ENCODE measurements at places on chromosomes 12 and 14. TPM values are rescaled to one million over a fixed set of nuclear protein-coding genes. Genes with fewer than 3 reads are reported as not detected.

GRCh38 chr14:50647753-50648152, 20.4 kb downstream of the SAV1 start:
- DNase-seq: no peak
- H3K4me1 ChIP-seq: peaks cover 17% of the 10 kb centered on the region
- no peaks in the 10 kb centered on the region for H3K36me3 ChIP-seq
- H3K27ac ChIP-seq: no peak overlapping the region
- no peaks in the 10 kb centered on the region for H3K27me3 ChIP-seq
- H3K4me3 ChIP-seq: no peak overlapping the region

The SOAT2 gene
- total RNA-seq: 0.19 TPM

DNA sequence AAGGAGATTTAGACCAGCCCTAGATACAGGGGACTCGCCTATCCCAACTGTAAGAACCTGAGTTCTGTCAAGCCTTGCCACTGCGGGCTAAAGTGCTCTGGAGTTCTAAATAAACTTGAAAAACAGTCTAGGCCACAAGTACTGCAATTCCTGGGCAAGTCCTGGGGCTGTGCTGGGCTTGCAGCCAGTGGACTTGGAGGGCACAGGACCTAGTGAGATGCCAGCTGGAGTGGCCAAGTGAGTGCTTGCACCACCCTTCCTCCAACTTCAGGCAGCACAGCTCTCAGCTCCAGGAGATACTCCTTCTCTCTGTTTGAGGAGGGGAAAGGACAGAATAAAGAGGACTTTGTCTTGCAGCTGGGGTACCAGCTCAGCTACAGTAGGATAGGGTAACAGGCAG, 307.6 kb upstream of the FBXO33 start:
- no peaks in the 10 kb centered on the region for H3K27me3 ChIP-seq
- H3K4me1 ChIP-seq: no peaks in the 10 kb centered on the region
- no peak for DNase-seq
- H3K4me3 ChIP-seq: no peak overlapping the region
- H3K36me3 ChIP-seq: no peaks in the 10 kb centered on the region
- no peak overlapping the region for H3K27ac ChIP-seq

The BCAT1 gene
- total RNA-seq: 44.2 TPM

DNA sequence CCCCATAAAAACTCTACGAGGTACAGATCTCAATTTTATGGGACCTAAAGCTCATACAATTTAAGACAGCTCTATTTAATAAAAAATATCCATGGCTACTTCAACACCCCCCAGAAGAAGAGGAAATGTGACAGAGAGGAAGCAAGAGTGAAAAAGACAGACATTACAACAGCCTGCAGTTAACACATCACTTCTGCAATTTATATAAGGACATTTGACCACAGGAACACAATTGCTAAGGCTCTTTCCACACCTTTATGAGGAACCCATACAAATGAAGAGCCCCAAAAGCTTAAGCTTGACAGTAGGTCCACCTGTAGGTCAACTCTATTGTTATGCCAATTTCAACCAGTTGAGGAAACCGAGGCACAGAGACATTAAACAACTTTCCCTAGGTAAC, 5.6 kb downstream of the OR10P1 start:
- H3K4me3 ChIP-seq: no peak overlapping the region
- H3K4me1 ChIP-seq: no peaks in the 10 kb centered on the region

GRCh38 chr12:69508091-69508490, 37.9 kb downstream of the FRS2 start:
- no peak overlapping the region for H3K27ac ChIP-seq
- H3K27me3 ChIP-seq: no peaks in the 10 kb centered on the region
- H3K4me3 ChIP-seq: no peak overlapping the region
- H3K4me1 ChIP-seq: peaks cover 48% of the 10 kb centered on the region

Data from testis (tissue), 5 donors.